Hindlimb muscle (tissue), 1 donor: ENCODE measurements at places on chromosomes 2 and 18.

- DNase-seq: no peak
These were observed 143.6 kb upstream of the CBLN2 start for GRCh38 chr18:72687736-72688135.

DNA sequence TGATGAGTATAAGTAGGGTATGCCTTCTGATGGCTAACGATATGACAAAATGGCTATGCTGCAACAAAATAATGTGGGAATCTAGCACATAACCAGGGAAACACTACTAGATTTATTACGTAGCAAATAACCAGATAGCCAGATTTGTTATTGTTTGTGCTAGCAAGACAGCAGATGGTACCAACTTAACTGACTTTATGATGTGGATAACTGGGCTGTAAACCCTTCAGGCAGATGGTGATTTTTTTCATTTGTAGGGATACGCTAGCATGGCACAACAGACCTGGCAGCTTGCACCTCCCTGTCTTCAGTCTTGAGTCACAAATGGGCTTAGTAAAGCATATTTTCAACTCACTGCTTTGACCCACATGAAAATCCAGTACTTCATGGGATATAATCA is 48.7 kb downstream of the PRELID3A start:
- DNase-seq: no peak

- no peak for DNase-seq
These were observed 29.7 kb downstream of the CCDC141 start for GRCh38 chr2:179020156-179020750.

GRCh38 chr2:166381-166780 is 97.5 kb downstream of the SH3YL1 start:
- no peak for DNase-seq

GRCh38 chr2:7028846-7029245 is 111.6 kb downstream of the RNF144A start:
- no peak for DNase-seq

GRCh38 chr18:50429207-50429948 is 54.5 kb downstream of the SKA1 start:
- DNase-seq: no peak

DNA sequence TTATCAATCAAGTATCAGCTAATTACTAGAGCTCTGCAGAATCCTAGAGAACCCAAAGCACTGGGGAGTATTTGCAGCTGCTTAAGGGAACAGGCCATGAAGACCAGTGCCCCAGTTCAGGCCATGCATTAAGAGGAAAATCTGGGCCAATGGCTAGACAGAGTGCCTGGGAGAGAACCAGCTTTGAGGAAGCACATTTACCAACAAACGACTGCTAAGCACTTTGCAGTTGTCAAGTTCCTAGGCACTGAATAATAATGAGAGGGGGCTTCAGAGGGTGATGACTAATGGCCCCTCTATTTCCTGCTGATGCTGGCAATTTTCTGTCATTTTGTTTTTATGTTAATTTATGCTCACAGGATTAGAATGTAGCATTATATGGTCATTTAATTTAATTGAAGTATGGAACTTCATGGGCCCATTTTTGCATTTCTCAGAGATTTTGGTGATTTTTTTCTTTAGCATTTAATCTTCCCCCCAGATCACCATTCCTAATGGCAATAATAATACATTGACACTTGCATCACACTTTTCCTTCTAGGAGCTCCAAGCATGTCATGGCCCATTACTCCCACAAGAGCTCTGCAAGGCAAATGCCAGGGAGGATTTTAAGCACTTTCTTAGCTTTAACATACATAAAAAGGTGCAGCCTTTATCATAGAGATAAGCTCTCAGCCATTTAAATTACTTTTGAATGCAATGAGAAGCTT is 147.7 kb upstream of the SPATS2L start:
- no peak for DNase-seq

DNA sequence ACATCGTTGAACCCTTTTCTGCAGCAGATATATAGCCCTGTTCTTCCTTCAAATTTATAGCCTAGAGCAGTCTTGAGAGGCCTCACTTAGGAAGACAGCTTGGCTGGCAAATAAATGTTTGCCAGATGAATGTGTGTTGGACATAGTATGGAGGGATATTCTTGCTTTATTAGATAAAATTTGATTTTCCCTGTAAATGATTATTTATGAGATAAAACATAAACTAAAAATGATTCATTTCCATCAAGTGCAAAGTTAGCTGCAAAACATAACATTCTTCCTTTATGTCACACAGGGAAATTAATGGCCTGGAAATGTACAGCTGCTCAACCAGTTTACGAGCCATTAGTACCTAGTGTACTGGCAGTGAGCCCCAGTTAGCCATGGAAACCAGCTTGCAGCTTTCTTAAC is 82.5 kb downstream of the LIMS1 start:
- no peak for DNase-seq

GRCh38 chr2:44295633-44296359 is 20.5 kb downstream of the SLC3A1 start:
- no peak for DNase-seq

DNA sequence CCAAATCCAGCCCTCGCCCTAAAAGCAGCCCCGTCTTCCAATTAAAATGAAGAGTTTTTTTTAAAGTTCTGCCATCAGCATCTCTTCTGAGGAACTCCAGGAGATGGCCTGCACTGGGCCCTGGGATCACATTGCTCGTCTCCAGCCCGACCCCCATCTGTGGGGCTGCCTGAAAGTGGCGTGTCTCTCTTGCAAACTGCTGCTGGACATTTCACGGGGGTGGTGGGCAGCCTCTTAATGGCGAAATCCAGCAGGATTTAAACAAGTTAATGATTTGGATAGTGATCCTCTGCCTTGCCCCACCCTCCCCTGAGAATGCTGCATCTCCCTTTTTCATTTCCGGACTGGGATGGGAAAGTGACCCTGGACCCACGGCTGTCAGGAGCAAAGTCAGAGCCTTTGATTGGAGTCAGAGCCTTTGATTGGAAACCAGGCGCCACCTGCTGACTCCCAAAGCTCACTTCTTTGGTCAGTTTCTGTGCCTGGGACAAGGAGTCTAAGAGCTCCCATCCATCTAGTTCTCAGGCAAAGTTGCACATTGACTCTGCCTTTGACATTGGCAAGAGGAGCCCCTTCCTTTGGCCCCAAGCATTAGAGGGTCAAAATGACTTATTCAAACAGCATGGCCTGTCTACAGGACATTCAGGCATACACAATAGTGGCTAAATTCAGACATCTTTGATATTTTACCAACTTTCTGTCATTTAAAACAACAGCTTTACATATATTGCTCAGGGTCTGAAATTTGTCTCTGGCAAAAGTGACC is 155.2 kb downstream of the SH3BP4 start:
- peak; percentile 69 for DNase-seq

DNA sequence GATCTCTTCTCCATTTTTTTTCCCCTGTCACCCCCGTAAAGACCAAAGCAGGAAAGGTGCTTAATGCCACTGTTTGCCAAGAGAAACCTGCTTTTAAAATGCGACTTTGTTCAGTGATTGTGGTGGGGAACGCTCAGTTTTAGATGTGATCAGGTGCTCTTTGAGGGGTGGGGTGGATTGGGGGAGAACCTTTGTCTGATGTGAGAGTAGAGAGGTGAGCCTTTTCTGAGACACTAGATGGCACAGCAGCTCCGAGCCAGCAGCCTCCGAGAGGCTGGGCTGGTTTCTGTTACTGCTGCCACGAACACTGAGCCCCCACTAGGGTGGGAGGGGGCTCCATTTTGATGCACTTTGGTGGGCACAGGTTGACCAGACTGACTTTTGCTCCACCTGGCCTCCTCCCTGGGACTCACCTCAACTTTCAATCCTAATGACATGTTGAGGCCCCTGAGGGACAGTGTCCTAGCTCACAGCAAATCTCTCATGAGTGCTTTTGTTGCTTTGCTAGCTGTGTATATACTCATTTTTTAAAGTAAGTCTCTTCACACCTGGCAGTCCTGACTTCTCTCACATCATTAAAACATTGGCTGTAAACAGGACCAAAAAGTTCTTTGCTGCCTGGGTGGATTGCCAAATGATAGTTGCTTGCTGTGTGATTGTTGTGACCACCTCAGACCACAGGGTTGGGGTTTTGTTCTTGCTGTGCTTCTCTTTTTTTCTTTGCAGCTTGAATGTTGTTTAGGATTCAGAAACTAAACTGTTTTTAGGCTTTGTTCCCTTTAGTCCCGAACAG is 98.2 kb upstream of the MAP3K20 start:
- no peak for DNase-seq

DNA sequence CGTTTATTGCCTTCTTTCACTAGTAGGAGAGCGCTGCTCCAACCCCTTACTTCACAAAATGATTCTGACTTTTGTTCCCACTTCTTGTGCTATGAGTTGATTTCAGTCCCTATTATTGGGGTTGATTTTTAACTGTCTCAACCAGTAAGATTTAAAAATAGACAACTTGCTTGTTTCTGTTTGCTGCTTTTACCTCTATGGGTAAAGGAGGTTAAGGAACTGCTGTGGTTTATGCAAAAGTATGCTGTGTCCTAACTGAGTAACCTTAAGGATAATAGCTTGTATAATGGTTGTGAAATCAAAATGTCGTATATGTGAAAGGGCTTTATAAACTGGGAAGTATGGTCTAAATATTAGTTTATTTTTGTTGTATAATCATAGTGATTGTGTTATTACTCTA is 22.6 kb downstream of the ALMS1 start:
- no peak for DNase-seq

DNA sequence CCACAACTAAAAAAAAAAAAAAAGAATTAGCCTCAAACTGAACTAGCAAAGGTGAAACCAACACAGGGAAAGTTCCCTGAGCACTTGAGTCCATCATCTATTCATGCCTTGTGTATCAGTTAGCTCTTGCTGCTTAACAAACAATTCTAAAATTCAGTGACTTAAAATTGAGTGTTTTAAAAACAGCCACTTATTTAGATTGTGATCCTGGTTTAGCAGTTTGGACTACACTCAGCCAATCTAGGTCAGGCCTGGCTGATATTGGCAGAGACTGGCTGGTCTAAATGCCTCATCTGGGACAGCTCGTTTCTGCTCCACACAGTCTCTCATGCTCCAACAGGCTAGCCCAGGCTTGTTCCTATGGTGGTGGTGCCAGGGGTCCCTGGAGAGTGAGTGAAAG is 247.9 kb downstream of the ATAD2B start:
- DNase-seq: no peak

DNA sequence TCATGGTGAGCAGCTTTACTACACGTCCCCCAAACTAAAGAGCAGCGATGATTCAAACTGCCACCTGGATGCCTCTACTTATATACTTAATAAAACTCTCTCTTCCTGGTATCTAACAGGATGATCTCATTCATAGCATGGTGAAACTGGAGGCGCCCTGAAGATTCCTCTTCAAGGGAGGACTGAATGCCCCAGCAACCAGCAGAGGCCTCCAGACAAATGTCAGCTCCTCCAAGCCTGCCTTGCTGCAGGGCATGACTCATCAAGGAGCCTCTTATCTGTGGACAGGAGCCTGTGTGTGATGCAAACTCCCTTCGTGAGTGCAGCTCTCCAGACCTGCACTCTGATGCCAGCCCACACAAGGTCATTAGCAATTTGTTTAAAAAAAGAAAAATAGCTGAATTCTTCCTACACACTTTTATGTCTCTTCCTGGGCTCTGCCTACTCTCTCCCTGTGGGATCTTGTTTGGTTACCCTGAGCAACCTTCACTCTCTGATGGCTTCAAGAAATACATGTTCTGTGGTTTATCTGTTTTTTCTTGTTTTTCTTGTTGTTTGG is 30.2 kb downstream of the LONRF2 start:
- DNase-seq: no peak

DNA sequence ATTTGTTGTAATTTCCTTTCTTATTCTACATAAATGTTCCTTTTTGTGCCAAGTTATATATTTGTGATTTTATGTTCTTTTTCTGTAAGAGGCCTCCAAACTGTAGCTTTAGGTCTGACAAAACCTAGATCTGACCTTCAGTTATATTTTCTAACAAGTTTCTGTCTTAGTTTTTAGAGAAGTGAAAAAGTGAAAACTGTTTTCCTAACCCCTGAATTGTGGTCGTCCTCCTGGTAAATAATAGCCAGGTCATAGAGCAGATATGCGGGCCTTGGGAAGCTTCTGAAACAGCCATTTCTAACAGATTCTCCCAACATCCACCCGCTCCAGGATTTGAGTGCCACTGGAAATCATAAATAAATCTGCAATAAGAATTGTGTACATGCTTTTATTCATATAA is 398.4 kb upstream of the CWC22 start:
- DNase-seq: no peak

- no peak for DNase-seq
These were observed 23.2 kb downstream of the CENPO start for GRCh38 chr2:24816404-24816803.
